ENCODE measurements at places on chromosomes 3 and 15.

- no peak for DNase-seq
Observed at GRCh38 chr3:123586131-123586530, 1.3 kb upstream of the HACD2 start.

- DNase-seq: no peak
Observed at GRCh38 chr3:87260270-87260669, 16.1 kb downstream of the POU1F1 start.

GRCh38 chr3:30586096-30586805, 20.1 kb upstream of the TGFBR2 start:
- DNase-seq: no peak

GRCh38 chr15:66042624-66043023, 173.3 kb downstream of the RAB11A start:
- DNase-seq: no peak

DNA sequence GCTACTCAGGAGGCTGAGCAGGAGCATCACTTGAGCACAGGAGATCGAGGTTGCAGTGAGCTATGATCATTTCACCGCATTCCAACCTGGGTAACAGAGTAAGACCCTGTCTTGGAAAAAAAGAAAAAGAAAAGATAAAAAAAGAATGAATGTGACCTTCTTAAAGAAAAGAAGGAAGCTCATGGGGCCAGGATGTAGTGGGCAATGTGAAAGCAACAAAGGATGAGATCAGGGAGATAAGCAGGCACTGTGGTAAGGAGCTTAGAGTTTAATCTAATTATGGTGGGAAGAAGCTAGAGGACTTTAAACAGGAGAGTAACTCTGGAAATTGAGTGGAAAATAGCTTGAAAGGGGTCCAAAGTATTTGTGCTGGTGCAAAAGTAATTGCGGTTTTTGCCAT, 231.6 kb upstream of the UBE2E2 start:
- no peak for DNase-seq

GRCh38 chr3:37819591-37819990, 42.1 kb upstream of the CTDSPL start:
- no peak for DNase-seq

DNA sequence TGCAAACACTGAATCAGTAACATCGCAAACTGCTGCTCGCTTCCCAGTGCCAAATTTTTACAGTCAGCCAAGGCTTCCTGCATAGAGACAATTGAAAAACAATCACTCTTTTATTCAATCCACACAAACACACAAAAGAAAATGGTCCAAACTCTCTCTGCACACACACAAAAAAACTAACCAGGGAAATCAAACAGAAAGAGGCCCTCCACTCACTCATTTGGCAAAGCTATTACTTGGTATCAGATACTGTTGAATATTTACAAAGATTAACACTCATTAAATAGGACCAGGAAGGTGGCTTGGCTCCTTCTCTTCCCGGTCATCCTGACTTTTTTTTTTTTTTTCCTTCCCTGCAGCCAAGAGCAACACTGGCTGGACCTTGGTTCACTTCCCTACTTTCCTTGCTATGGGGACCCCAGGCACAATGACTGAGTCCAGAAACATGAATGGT, 62.4 kb upstream of the SPATA12 start:
- no peak for DNase-seq

GRCh38 chr3:154783061-154783460, 297.1 kb upstream of the MME start:
- DNase-seq: no peak

DNA sequence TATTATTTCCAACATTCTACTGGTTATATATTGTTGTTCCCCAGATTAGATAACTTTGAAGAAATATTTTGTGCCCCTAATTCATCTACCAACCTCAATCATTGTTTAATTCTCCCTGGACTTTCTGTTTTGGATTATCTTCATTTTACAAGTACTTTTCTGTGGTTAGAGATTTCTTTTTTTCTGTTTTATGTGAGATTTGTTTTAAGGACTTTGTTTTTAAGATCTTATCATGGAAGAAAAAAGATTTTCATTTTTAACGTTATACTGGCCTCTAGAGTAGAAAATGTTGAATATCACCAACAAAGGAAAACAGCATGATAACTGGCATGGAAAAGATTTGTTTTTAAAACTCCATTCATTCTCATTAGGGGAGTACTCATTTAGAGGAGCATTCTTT, 210.9 kb upstream of the KCNMB2 start:
- DNase-seq: no peak

GRCh38 chr3:49630784-49631183, 43.4 kb upstream of the APEH start:
- no peak for DNase-seq

DNA sequence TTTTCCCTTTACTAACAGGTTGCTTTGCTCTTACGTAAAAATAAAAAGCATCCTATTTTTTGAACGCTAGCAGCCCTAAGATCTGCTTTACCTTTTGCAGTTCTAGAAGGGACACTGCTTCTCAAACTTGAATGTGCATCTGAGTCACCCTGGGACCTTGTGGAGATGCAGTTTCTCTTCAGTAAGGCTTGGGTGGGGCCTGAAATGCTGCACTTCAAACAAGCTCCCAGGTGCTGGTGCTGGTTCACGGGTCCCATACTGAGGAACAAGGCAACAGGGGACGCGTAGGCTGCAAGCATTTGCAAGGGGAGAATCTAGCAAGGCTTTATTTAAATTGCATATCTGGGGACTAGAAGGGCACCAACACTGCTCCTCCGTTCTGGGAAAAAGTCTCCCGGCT, 30.0 kb downstream of the MB21D2 start:
- DNase-seq: no peak

- DNase-seq: no peak
Observed at GRCh38 chr3:78794431-78794830, 973.4 kb downstream of the ROBO1 start.

DNA sequence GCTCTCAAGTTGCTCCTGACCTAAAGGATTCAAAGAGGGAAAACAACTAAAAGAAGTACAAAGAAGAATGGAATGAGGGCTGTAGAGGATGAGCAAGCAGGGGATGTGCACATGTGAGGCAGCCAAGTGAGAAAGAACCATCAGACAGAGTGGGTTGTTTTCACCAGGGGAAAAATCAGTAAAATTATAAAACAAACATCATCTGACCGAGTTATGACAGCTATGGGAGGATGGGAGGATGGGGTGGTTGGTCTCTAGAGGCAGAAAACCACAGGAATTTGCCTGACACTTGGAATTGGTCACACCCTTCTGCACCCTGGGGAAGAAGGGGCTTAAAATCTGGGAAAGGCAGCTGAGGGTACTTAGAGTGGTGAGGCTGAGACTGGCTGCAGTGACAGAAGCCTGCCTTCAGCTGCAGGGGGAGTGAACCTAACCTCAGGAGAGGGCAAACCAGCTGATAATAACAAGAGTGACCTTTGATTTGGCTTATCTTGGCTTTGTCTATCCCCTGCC, 10.1 kb downstream of the ARHGAP31 start:
- DNase-seq: no peak

DNA sequence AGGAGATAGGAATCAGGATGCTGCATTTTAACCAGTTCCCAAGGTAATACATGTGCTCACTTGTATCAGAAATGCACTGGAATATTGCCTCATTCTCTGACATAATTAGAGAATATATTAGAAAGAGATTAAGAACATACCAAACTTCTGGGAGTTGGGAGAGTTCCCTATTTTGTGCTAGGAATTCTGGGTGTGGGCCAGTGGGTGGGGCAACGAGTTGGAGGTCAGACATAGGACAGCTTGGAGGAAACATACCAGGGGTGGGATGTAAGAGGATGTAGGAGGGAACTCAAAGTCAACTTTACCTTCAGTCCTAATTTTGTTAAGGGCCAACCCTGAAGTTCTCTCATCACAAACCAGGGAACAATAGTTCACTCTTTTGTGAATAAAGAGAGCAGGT, 83.6 kb downstream of the SLC7A14 start:
- DNase-seq: no peak

- DNase-seq: peak; percentile 41
Observed at GRCh38 chr15:34038871-34039789, at the start of gene AVEN. Gene AVEN, minus strand, starts transcription at chr15:34039204. Its CDS starts 158 bp downstream, at chr15:34039046.

DNA sequence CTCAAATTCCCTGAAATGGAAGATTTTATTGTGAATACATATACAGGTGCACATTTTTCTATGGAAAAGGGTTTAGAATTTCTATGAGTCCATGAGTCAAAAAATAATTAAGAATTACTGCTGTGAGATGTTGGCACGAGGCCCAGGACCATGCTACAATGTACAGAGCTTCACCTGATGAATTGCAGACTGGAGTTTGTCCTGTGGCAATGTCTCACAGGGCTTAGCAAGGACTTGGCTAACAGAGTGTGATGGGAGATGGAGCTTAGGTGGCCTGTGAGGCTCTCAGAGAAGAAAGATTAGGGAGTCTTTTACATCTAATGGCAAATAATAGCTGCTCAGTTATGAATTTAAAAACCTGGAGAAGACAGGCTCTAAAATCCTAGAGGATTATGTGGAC, 219.5 kb upstream of the CBLB start:
- no peak for DNase-seq

DNA sequence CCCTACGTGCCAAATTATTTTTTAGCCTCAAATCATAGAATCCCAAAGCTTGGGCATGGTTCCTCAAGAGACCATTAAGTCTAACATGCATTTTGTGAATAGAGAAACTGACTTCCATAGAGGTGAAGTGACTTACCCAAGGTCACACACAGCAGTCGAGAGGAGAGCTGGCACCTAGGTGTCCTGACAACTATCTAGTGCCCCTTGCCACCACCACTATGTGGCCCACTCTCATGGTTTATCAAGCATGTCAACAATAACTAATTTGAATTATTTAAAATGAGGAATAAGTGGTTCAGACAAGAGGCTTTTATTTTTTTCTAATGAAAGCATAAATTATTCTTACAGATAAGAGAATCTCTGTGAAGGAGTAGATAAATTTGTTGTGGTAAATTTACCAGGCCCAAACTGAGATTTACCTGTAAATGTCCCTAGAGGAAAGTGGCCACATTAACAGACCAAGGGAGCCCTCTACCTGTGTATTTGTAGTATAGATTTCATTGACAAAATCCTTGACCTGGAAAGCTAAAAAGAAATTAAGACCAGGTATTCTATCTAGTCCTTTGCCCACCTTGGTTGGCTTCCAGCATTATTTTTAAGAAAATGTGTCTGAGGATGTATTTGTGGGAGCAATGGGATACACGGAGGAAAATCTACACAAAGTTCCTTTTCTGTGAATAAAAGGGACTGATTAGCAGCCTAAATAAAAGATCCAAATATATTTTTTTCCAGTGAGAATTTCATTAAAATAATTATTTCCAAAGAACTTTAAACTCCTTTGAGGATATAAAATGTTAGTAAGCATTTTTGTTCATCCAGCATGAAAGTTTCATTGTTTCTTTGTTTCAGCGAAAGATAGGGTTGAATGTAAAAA, 49.1 kb downstream of the IQCH start:
- DNase-seq: no peak

GRCh38 chr3:149663966-149664365, 6.1 kb upstream of the WWTR1 start:
- DNase-seq: no peak

DNA sequence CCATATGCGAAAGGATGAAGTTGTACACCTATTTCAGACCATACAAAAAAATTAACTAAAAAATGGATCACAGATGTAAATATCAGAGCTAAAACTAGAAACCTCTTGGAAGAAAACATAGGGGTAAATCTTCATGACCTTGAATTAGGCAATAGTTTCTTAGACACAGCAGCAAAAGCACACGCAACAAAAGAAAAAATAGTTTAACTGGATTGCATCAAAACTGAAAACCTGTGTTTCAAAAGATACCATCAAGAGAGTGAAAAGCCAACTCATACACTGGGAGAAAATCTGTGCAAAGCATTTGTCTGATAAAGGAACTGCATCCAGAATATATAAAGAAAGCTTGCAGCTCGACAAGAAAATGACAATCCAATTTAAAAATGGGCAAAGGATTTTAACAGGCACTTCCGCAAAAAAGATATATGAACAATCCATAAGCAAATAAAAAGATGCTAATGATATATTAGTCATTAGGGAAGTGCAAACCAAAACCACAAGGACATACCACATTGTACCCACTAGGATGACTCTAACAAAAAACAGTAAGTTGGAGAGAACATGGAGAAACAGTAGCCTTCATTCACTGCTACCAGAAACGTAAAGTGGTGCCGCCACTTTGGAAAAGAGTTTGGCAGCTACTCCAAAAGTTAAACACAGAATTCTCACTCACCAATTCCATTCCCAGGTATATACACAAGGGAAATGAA, 263.1 kb downstream of the ADAMTS17 start:
- no peak for DNase-seq

DNA sequence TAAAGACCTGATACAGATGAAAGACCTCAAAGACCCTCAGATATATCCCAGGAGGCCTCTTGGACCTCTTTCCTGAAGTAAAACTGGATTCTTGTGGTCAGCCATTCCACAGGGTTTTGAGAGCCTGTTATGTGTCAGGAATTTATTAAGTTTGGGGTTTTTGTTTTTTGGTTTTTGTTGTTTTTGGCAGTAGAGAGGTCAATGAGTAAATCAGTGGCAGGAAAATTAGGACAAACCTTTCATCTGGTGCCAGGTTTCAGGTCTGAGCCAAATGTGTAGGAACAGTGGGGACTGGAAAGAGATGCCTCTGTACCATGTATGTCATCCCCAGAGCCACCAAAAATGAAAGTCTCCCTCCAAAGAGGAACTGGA, 520.4 kb upstream of the MDFIC2 start:
- DNase-seq: no peak

- no peak for DNase-seq
Observed at GRCh38 chr3:182722907-182723306, 70.4 kb upstream of the ATP11B start.

DNA sequence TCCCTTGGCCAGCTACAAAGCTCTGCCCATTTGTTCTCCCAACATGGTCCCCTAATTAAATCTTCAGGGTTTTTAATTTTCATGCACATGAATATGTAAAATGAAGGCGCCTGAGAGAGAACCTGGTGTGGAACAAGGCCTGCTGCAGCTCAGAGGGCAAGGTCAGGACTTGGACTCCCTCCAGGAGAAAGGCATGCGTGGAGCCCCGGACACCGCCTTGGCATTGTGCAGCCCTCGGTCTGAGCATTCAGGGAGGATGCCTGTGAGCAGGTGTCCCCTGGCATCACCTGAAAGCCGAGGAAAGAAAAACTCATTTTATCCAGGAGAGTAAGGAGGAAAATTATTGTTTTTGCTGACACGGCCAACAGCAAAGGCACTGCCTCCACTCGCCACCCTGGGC, 33.8 kb upstream of the EPHB1 start:
- no peak for DNase-seq

DNA sequence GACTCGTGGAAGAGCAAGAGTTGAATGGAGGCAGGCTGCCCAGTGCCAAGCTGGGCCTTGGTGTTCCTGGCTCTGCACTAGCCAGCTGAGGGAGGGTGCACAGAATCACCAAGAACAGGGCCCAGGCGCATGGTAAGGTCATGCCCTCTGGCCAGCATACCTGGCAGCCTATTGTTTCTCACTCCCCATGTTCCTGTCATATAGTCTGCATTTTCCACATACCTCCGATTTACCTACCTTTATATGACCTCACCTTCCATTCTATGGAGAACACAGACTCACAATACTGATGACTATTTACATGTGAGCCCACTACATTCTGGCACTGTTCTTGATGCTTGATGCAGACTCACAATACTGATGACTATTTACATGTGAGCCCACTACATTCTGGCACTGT, 5.4 kb downstream of the CLEC3B start:
- DNase-seq: no peak

Data from activated CD4-positive, alpha-beta T cell treated with anti-CD3 and anti-CD28 coated beads for 1 hour (primary cell).